Stimulated activated CD4-positive, alpha-beta T cell treated with anti-CD3 and anti-CD28 coated beads, Interleukin-15, amount 100 ng/mL, for 48 hours (primary cell): ENCODE measurements at places on chromosomes 13 and 19.
A peak's percentile ranks its signal among the peaks of the same experiment; 100 is the strongest.

- DNase-seq: no peak
Measured at GRCh38 chr13:51912511-51913225, 50.9 kb downstream of the CCDC70 start.

DNA sequence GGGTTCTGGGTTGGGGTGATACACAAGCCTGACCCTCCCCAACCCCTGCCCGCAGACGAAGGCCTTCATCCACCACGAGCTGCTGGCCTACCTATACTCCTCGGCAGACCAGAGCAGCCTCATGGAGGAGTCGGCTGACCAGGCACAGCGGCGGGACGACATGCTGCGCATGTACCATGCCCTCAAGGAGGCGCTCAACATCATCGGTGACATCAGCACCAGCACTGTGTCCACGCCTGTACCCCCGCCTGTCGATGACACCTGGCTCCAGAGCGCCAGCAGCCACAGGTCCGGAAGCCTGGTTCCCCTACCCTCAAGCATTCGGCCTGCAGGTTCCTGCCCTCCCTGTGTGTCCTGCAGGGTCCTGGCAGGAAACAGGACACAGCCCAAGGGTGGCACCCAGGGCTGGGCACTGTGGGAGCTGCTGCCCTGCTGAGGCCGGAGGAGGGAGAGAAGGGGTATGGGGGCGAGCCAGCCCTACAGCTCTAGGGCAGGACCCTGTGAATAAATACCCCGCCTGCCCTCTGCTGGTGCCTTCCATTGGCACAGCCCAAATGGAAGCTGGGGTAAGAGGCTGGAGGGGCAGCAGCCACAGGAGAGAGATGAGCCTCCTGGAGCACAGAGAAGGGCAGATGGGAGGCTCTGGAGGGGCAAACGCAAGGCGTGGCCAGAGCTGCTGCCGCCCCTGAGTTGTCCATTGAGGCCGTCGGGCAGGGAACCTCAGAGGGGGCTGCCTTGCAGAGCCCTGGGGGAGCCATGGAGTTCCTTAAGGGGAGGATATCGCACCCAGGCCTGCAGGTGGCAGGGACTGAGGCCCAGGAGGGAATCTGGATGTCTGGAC is 6.8 kb downstream of the TMED1 start:
- no peak for DNase-seq

DNA sequence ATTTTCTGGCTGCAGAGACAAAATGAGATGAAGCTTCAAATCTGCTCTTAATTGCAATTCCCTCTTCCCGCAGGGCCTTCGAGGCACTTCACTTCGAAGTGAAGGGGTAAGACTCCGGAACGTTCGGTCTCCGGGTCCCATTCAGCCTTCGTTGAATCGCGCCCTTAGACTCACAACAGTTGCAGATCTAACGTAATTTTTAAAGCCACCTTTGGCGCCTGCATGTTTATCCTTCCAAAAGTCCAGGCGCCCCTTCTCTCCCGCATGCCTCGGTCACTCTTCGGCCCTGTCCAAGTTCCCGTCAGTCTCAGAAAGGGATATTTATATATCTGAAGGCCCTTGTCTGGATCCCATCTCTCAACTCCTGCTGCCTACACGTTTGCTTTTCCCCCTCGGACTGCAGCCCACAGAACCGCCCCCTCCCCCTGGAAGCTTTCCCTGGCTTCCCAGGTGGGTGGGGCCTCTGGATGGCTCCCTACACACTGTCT is 915 bp upstream of the KCTD12 start:
- no peak for DNase-seq

DNA sequence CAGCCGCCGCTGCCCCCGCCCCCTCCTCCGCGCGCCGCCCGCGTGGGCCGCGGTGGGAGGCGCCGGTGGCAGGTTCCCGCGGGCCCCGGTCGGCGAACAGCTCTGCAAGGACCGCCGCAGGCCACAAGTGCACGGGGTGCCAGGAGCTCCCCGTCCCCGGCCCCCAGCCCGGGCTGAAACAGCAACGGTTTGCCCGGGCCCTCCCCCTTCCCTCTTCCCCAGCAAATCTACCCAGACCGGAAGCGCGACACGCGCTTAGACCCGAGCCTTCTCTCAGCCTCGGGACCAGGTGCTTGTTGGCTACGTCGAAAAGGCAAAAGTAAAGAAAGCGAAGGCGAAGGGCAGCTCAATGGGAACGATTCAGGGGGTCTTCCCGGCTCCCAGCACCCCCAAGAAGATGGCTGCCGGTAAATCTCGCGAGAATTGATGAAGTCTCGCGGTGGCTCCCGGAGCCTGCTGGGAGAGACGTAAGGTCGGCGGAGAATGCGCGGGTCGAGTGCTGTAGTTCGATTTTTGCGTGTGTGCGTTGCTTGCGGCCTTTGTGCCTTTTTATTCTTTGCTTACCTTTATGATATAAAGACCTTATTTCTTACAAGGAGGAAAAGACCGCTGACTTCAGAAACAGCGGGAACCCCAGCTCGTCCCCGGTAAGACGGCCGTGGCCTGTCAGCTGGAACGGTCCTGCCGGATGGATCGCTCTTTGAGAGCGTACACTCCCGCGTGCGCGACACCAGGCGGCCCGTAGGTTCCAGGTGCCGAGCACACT is at the start of gene RBM26:
Gene RBM26 (minus strand): TSS at position 425 of the 766 bp plus-strand sequence. CDS start 481 bp downstream, outside the sequence.
- peak; percentile 94 for DNase-seq

DNA sequence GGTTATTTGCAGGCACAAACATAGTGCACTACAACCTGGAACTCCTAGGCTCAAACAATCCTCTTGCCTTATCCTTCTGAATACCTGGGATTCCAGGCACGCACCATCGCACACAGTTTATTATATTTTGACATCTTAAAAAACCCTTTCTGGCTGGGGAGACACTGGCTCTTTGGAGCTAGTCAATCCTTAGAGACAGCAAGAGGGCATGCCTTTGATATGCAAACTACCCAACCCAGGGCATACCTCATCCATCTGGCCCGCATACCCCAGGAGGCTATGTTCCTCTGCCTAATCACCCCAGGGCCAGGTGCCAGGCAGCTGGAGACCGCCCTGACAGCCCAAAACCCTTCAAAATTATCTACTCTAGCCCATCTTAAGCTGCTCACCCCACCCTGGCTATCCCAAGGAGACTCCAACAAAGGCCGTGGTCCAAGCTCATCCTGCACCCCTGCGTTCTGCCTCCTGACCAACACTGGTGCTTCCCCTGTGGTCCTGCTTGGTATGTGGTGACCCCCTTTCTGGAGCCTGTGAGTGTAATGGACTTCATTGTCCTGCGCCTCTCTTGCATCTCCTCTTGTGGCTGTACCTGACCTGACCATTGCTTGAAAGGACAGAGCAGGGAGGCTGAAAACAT is 86.4 kb downstream of the RGCC start:
- no peak for DNase-seq

GRCh38 chr13:93674337-93674755 is 447.7 kb downstream of the GPC6 start:
- no peak for DNase-seq

GRCh38 chr13:46720189-46720588 is 76.8 kb downstream of the ESD start:
- DNase-seq: no peak

DNA sequence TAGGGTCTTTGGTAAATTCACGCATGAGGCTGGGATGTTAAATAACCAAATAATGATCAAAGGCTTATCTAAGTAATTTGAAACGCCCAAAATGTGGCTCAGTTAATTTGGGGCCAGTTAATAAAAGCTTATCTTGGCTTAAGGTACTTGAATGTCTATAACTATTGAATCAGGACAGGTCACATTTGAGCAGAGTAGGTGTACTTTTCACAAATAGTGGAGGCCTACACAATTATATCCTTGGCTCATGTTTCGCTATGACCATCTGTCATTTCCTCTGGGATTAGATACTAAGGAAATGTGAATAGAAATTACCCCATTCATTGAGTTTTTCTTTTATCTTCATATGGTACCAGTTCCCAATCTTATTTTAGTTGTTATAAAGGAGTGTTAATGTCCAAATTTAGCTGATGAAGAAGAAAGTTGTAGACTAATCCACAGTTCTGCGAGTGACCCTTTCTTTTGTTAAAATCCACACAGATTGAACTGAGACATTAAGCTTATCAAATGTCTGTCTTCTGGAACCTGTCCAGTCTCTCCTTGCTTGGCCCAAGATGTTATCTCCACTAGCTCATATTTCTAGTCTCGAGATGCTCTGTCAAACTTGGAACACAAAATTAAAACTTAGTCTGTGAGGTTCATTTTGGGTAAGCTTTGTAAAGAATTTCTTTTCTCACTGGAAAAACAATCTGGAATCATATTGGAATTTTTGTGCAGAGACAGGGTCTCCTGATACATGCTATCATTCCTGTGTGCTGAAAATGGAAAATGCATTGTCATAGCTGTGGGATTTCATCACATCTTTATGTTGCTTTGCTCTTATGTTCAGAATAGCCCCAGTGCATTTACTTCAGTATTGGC is 31.0 kb downstream of the SLAIN1 start:
- no peak for DNase-seq

DNA sequence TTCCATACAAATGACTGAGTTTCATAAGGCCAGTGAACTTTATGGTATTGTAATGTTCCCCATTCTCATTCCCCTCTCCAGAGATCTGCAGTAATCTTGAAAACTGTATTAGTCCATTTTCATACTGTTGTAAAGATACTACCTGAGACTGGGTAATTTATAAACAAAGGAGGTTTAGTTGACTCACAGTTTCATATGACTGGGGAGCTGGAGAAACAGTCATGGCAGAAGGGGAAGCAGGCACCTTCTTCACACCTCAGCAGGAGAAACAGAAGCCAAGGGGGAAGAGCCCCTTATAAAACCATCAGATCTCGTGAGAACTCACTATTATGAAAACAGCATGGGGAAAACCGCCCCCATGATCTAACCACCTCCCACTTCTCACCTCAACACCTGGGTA is 318.7 kb upstream of the KLF12 start:
- DNase-seq: no peak

DNA sequence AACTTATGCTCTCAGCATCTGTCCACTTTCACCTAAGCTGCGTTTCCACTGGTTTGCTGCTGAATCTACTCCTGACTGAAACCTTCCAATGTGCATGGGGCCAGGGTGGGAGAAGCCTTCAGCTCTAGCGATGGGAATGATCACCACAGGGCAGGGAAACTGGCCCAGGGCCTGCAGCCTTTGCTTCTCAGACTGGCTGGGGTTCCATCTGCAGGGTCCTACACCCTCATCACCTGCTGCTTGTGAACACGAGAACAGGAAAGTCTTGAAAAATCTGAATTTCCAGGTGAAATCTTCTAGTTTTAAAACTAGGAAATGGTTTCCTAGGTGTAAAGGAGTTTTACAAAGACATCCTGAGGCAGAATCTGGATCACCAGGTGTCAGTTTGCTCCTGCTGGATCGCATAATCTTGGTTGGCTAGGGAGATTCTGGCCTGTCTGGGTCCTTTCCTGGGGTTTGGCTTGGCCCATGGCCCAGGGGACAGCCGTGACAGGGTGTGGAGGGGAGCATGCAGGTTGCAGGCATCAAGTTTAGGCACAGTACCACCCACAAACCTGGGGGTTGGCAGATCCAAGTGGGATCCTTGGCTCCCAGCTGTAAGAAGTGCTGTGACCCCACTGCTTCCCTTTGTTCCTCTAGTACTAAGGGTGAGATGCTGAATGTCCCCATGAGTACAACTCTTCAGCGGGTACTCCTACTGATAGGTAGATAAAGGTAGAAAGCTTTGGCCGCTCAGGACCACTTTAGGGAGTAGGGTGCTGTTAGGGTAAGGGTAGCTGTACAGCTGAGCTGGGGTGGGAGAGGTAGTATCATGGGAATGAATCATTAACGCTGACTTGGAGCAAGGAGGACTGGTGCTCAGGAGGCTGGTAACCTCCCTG is 1.8 kb upstream of the UBE2M start:
- no peak for DNase-seq

- DNase-seq: no peak
Measured at GRCh38 chr19:48915757-48916156, 15.6 kb downstream of the NUCB1 start.

GRCh38 chr13:73608711-73609485 is 525.3 kb downstream of the KLF12 start:
- DNase-seq: no peak

- DNase-seq: no peak
Measured at GRCh38 chr13:80196756-80197155, 144.2 kb downstream of the SPRY2 start.

DNA sequence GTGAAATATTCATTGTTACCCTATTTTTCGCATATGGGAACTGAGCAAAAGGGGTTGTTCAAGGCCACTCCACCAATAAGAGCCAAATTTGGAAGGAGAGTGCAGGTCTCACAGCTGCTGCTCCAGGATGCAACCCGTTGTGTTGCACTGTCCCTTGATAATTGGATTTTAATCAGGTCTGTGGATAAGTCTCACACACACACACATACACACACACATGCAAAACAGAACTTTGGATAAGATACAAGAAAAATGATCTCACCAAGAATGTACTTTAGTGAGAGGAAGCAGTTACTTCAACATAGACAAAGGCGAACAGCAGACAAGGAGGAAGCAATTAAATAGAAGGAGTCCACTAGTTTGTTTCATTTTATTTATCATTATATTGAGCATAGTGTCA is 127.3 kb upstream of the EDNRB start:
- DNase-seq: no peak

DNA sequence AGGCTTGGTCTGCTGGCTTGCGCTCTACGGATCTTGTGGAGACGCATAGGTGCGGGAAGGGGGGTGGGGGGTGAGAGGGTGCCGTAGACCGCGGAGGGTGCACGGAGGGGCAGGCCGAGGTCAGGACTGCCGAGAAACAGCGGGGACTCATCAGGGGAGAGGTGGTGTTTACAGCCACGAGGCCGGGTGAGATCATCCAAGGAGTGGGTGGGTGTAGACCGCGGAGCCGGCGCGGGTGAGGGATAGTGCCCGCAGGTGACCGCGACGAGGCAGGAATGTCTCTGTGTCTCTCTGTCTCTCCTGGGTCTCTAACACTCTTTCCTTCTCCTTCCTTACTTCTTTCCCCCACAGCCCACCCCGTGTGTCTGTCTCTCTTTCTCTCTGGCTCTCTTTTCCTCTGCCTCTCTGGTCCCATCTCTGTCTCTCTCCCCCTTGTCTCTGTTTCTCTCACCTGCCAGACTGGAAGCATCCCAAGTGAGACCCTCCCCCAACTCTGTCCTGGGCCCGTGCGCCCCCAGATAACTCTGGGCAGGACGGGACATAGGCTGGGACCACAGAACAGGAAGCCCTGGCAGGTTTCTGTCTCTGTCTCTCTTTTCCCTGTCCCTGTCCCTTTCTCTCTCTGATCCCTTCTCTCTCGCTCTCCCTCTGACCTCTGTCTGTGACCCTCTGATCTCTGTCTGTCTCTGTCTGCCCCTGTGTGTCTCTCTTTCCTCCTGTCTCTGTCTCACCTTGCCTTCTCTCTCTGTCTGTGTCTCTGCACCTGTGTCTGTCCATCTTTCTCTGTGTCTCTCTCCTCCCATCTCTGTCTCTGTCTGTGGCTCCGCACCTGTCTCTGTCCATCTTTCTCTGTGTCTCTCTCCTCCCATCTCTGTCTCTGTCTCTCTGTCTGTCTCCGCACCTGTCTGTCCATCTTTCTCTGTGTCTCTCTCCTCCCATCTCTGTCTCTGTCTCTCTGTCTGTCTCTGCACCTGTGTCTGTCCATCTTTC is 1.8 kb upstream of the KLK4 start:
- peak; percentile 42 for DNase-seq
